ENCODE measurements at places on chromosomes 5 and 9. TPM values are rescaled to one million over a fixed set of nuclear protein-coding genes. Genes with fewer than 3 reads are reported as not detected.

DNA sequence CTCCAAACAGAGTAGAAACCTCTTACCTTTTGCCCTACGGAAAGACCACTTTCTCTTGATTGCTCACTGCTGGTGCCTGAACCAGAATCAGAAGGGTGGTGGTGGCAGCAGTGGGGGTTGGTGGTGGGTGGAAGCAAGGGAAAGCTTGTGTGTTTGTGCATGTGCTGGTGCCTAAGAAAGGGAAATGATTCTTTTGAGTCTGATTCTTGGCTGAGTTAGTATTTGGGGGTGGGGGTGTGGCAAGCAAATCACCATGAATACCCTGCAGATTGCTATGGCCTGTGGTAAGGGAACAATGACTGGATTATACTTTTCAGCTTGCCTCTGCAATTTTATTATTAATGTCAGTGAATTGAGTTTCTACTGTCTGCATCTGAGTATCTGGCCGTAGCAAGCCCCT, 106.6 kb downstream of the ARHGAP26 start:
- no peak for DNase-seq

Gene SLC6A7
- not detected for total RNA-seq

- DNase-seq: no peak
Observed at GRCh38 chr5:175609526-175609925, 48.3 kb upstream of the HRH2 start.

- DNase-seq: no peak
Observed at GRCh38 chr5:73299665-73300336, 126.8 kb downstream of the TMEM174 start.

Gene KIF4B
- not detected for total RNA-seq

Gene SOHLH1
- total RNA-seq: not detected

Gene TBC1D2
- total RNA-seq: 4.7 TPM

DNA sequence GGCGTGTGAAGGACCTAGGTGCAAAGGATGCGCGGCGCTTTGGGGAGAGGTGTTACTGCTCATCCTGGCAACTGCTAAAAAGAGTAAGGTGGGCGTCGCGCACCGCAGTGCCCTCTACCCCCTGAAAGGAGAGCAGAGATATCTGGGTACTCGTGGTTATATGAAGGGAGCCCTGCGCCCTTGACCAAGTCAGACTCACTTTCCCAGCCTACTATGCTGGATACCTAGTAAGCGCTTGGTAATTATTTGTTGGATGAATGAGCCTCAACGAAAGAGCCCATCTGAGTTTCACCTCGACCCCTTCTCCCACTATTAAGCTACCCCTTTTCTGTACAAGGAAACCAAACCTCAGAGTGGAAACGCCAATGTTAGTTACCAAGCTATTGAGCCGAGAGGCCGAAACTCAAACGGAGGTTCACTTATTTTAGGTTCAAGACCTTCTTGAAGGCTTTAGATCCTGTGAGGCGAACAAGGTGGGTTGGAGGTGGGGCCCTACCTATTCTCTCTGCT, 8.0 kb downstream of the LHX6 start:
- DNase-seq: no peak

DNA sequence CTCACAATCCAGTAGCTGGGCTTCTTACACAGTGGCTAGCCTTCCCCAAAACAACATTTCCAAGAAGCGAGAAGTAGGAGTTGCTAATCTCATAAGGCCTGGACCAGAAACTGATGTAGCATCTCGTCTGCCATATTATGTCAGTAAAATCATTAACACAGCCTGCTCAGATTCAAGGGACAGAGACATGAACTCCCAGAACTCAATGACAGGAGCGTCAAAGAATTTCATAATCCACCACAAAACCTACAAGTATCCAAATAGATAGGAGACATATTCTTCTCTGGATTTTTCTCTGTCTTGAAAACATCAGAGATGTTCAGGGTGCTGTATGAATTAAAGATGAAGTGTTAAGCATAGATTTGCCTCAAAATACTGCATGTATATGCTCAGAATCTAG, 457.6 kb upstream of the ACTBL2 start:
- no peak for DNase-seq

Gene IFNB1
- not detected for total RNA-seq

Gene BASP1
- total RNA-seq: 4.7 TPM

GRCh38 chr5:131994090-131994489, 17.4 kb downstream of the ACSL6 start:
- no peak for DNase-seq

- peak; percentile 22 for DNase-seq
Observed at GRCh38 chr9:122463828-122464632, 13.7 kb downstream of the OR1J1 start.

All from body of pancreas (tissue), 4 donors.